Nucleus accumbens (tissue), 56 donors: ENCODE measurements at places on chromosomes 16 and 17.
A peak's percentile ranks its signal among the peaks of the same experiment; 100 is the strongest.

DNA sequence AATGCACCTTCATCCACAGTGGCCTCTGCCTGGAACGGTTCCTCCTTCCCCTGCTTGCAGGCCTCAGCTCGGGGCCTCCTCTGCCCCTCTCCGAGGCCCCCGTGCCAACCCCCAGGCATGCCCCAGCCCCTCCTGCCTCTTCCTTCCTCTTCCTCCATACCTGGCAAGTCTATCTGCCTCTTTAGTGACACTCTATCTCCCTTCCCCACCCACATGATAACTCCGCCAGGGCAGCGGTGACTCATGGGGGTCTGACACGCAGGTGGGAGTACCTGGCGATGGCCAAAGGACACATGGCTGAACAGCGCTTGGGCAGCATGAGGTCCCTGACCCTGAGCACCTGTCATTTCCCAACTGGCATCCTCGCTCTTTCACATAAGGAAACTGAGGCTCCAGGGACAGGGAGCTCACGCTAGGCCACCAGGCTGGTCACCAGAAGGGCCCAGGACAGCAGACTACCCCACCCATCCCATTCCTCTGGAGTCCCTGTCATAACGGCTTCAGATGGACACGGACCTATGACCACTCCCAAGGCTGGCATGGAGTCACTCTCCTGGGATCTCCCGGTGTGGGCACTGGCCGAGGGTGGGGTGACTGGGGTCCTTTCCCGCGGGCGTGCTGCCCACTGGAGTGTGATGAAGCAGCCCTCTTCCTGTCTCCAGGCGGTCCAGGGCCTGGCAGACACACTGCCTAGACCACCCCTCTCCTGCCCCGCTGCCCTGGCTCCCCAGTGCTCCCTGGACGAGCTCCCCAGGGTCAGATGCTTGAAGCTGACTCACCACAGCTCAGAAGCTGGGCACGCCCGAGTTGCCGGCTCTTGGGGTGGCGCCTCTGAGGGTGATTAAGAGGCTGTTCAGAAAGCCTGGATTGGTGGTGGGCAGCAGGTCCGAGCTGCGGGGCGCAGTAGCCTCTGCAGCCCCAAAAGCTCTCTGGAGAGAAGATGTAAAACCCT is 100.6 kb downstream of the ENGASE start:
- no peak for DNase-seq

GRCh38 chr17:1022278-1023024 is 25.5 kb downstream of the TIMM22 start:
- DNase-seq = no peak

GRCh38 chr16:14324581-14324980 is 253.5 kb downstream of the MRTFB start:
- no peak for DNase-seq

DNA sequence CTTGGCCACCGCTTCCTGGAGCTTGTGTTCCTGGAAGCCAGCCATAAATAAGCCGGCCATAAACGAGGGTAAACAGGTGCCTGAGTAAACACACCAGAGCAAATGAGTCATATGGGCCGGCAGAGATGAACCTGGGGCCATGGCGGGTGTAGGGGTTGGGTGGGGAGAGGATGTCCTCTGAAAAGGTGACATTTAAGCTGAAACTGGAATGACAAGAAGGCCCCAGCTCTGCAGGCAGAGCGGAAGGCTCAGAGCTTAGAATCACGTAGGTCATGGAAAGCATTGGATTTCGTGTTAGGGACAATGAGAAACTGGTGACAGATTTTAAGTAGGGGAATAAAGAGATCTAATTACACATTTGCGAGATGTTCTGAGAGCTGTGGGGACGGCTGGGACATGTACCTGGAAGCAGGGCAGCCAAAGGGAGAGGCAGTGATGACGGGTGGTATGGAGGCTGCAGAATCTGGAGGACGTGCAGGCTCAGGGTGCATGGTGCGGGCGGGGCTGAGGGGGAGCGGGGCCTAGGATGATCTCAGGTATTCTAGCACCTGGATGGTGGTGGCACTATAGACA is 8.1 kb upstream of the DNASE1 start:
- DNase-seq = no peak

DNA sequence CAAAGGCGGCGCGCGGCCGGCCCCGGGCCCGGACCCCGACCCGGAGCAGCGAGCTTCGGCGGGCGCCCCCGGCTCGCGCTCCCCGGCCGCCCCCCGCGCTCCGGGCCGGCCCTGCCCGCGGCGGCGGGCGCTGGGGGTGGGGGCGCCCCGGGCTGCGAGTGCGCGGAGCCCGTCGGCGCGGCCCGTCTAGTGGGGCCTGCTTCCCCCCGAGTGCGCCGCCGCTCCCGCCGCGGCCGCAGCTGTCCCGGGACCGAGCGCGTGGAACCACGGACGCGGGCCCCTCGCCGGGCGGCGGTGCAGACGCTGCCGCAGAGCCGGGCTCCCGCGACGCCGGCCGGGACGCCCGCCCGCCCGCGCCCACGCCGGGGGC is 308 bp downstream of the ADCY9 start:
- DNase-seq = no peak

GRCh38 chr16:66605979-66606751 is 1.7 kb downstream of the CMTM3 start:
- DNase-seq = no peak

- DNase-seq = no peak
These were observed 519.3 kb downstream of the HAPSTR1 start for GRCh38 chr16:9610727-9611126.

- peak; percentile 44 for DNase-seq
These were observed 137.4 kb upstream of the COX10 start for GRCh38 chr17:13931800-13932460.

- DNase-seq = no peak
These were observed 568.3 kb upstream of the ZFHX3 start for GRCh38 chr16:73616166-73616753.

DNA sequence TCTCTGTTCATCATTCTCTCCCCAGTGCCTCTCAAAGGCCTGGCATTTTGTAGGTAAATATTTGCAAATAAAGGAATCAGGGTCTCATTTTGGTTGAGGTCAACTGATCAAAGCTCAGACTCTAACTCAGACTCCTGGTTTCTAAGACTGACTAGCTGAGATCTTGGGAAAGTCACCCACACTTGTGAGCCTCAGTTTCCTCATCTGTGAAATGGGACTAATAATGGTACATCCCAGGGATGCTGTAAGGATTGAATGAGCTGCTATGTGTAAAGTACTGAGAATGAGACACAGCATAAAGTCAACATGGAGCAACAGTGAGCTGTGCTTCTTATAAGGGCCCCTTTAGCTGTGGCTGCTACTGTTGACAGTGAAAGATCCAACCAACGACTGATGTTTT is 70.6 kb upstream of the XYLT1 start:
- DNase-seq = no peak

DNA sequence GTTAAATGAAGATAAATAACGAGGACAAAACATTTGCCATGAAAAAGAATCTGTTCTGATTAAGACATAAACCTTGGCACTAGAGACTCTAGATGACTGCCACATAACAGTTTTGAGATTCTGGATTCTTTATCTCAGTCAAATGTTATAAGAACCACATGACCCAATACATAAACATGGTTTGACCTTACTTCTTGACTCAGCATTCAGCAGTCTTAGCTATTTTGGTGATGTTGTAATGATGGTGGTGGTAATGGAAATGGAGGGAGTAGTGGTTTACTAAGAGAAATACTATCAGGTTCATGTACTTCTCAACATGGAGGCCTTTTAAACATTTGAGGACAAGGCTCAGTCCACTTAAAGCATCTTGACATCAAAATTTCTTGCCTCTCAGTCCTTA is 925.4 kb downstream of the CDH11 start:
- no peak for DNase-seq

- DNase-seq = no peak
These were observed 4.6 kb upstream of the KLHL36 start for GRCh38 chr16:84643674-84644073.

DNA sequence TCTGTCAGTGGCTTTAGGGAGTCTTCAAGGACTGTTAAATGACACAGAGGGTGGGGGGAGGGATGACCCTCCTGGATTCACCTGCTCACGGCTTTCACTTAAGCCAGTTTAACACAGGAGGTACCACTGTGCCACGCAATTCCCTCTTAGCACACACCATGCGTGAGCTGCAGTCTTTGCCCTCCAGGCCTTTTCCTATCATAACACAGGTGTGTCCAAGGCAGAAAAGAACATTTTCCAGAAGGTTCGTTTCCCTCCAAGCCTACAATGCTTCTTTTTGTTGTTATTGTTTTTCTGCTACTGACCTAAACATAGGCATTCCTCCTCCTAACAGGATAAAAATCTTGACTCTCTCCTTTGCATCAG is 1.1 kb downstream of the ZFHX3 start:
- DNase-seq = no peak

DNA sequence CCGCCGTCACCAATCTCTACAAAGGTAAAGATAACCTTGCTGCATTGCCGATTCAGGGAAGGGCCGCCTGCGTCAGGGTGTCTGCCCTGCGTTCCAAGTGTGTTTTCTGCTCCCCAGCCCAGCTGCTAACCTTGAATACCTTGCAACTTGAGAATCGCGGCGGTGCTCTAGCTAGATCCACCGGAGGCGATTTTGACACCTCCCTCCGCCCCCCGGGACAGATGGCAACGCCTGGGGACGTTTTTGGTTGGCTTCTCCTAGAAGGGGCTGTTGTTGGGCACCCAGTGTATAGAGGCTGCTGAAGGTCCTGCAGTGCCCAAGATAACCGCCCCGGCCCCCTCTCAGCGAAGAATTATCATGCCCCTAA is 1.5 kb downstream of the HAPSTR1 start:
- peak; percentile 2 for DNase-seq
